Stimulated activated CD4-positive, alpha-beta T cell treated with anti-CD3 and anti-CD28 coated beads, Interleukin-1b, Interleukin-23, amount 100 ng/mL, for 24 hours (primary cell): ENCODE measurements at places on chromosomes 12 and 14.

DNA sequence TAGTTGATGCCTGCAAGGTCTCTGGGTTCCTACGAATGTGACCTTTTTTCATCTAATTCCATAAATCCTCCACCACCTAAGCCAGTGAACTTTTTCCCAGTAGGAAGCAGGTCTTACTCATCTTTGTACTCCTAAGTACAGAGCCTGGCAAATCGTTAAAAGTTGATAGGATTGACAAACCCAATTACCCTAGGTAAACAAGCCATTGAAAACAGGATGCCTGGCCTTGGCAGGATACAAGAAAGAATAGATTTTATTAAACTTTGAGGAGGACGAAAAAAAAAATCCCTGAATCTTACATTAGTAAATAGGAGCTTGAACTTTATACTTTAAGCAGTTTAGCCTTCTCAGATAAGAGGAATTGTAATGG, 5.6 kb downstream of the TBPL2 start:
- no peak for DNase-seq

DNA sequence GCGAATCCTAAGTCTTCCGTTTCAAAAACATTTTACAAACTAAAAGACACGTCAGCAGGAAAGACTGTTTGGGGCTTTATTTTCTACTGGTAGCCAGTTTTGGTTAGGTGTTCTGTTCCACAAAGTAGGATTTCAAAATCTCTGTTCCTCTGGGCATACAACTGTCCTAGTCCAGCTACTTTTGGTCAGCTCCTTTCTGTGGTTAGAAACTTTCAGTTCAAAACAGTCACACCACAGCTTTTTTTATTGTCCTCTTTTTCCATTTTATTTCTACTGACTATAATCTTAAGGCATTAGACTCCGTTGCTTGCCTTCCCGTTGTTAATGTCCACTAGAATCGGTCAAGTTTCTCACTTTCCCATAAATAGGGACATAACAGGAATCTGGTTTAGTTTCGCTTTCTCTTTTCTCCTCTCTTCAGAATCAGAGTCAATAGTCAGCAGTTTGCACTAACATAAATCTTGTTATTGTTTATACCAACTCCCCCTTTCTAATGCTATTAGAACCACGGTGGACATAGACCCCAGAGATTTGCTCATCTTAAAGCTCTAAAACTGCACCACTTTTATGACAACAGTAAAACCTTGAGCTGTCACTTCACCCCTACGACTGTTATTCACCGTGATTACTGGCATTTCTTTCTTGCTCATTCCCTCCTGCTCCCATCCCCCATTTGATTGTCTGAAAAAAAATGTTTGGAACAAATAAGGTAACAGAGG, 41.5 kb upstream of the NPAS3 start:
- no peak for DNase-seq

- no peak for DNase-seq
These were observed 439.0 kb upstream of the STXBP6 start for GRCh38 chr14:25488961-25489360.

GRCh38 chr12:85393606-85394005, 113.6 kb downstream of the ALX1 start:
- no peak for DNase-seq

GRCh38 chr12:28390761-28391385, 200.6 kb downstream of the CCDC91 start:
- no peak for DNase-seq

DNA sequence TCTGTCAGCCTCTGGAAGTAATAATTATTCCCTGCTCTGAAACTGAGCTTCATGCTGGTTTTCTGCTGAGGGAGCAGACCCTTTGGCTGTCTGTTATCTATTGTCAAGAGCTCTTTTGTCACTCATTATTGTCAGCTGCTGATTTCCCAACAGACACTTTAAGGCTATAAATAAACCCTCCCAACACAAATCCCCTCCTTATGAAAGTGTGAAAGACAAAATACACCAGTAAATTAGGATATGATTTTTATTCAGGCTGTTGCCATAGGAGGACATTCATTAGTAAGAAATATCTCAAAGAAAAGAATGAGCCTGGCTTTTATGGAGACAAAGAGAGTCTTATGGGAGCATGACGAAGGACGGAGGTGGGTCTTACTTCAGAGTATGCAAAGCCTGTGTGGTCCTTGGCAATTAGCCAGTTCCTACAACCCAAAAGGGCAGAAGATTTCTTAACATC, 180.8 kb downstream of the CRADD start:
- DNase-seq: no peak

DNA sequence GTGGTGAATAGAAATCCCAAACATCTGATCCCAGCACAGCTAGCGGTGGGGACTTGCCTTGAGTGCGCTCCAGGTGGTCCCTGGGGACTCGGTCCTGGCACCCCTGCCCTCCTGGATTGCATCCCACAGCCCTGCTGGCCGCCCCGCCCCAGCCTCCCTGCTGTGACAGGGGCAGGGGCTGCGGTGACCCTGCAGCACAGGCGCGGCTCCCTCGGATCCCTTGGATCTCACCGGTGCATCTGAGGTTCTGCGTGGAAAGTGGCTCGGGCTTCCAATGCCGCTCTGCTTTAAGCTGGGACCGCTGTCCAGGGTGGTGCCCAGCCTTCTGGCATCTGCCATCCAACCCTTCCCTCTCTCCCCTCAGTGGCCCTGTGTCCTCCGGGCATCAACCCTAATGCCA, 16.0 kb downstream of the ANKRD9 start:
- no peak for DNase-seq

DNA sequence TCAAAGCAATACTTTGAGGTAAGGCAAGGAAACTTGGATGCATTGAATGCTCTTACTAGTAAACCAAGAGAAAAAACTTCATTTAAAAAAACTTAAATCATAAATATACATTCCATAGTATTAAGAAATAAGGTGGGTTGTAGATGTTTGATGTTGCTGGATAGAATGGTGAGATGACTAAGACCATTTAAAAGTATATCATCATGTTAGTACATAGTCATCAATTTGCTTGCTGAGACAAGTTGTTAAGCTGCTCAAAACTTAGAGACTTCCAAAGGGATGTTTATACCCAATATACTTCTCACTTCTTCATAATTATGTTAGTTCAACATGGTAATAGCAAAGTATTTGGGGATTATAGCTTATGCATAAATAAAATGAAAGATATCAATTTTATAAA, 675.5 kb upstream of the MGAT4C start:
- no peak for DNase-seq

DNA sequence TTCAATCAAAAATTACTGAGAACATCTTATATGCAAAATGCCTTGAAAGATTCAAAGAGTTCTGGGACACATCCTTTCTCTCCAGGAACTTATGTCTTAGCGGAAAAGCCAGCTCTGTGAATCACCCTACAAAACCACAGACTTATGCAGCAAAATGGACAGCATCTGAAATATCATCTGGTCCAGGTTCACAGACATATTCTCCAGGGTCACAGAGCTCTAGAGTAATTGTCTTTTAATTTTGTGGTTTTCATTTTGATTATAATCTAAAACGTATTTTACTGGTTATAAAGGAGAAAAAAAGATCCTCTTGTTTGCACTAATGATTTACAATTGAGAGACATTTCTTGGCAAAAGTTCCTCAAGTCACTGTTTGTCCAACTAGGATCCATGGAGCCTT, 246.2 kb downstream of the MSRB3 start:
- no peak for DNase-seq

GRCh38 chr12:85516667-85517325, 236.8 kb downstream of the ALX1 start:
- no peak for DNase-seq

GRCh38 chr12:121903202-121903601, 14.6 kb downstream of the PSMD9 start:
- no peak for DNase-seq

- no peak for DNase-seq
These were observed 74.7 kb downstream of the PRORP start for GRCh38 chr14:35197015-35197414.

DNA sequence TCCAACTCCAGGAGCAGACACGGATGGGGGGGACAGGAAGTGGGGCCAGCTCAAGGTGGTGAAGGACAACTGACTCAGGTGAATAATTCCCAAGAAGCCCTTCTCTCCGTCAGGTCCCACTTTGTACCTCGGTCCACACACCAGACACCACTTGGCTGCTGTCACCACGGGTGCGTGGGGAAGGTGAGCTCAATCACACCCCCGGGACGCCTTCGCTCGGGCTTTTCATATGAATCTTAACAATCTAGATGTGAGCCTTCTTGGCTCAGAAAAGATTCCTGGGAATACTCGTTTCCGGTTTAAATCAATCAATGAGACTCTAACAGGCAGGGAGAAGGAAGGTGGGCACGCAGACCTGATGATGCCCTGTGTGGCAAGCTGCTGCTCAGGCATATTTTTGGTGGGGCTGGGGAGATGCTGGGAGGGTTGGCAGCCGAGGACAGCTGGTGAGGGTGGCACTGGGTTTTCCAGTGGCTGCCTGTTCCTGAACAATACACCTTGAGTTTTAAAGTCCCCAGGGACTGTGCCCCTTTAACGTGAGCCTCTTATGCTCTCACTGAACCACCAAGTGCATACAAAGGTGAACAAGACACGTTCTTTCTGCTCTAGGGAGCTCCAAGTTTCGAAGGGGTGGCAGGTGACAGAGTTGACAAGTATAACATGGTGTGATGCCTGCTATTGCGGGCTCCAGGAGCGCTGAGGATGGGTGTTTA, 5.1 kb downstream of the TESC start:
- no peak for DNase-seq

GRCh38 chr12:24025153-24025798, 75.8 kb upstream of the SOX5 start:
- no peak for DNase-seq

DNA sequence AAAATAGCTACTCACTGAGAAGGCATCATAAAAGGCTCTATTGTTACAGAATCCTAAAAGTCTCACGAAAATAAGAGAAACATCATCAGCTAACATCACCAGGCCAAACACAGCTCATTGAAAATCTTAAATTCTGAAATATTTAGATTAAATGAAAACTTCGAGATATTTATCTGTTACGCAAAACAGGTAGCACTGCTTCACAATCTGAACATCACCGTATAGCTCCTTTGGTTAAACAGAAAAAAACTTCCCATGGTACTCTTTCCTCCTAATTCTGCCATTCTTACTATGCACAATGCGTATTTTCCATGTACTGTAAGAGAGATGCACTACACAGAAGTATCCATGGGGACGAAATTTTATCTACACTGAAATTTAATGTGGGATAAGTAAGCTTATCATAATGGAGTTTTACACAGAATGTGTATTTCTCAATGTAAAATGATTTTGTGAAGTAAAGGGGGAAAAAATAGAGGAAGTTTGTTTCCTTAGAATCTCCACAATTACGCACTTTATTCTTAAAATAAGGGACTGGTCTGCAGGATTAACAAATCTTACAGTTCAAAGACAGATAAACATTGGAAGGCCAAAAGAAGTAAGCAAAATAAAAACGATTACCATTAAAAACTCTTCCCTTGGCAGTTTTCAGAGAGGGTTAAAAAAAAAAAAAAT, 1.9 kb downstream of the SGPP1 start:
- no peak for DNase-seq

- DNase-seq: no peak
These were observed 870.3 kb upstream of the SEL1L start for GRCh38 chr14:82403987-82404386.

- no peak for DNase-seq
These were observed at the start of gene ATL1 for GRCh38 chr14:50559990-50560930. TSS of gene ATL1 (plus strand) at chr14:50560145. CDS start at chr14:50560266, 121 bp downstream.

DNA sequence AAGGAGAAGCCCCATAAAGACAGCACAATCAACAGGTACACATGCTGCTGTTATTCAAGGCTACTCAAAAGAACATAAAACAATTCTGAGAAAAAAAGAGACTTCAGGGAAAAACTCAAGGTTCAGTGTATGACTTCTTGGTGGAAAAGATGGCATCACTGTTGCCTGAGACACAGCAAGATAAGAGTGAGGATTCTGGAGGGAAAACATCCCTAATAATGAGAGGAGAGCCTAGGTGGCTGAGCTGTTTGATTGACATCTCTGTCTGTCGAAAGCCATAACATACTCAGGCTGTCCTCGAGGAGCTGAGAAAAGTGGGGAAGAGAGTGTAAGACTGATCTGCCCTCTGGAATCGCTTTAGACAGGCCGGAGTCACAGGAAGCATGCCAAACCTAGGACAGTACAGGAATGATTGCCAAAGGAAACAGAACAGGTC, 193.4 kb upstream of the AMIGO2 start:
- no peak for DNase-seq
